ACHN (cell line): ENCODE measurements at places on chromosomes 4 and X.
A peak's percentile ranks its signal among the peaks of the same experiment; 100 is the strongest.

DNA sequence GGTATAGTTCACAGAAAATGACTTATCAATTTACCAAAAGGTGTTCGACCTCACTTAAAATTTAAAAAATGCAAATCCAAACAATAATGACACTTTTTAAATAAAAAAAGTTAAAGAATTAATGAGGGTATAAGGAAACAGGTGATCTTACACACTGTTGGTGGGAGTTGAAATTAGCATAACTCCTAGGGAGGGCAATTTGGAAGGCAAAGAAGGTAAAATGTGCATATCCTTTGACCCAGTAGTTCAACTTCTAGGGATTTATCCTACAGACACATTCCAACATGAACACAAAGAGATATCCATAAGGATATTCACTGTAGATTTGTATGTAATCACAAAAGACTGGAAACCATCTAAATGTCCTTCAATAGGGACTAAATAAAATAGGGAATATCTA lies 143.8 kb upstream of the DGKK start:
- DNase-seq = no peak

- DNase-seq = no peak
Measured at GRCh38 chrX:102580891-102581290, 18.4 kb upstream of the ARMCX5 start.

DNA sequence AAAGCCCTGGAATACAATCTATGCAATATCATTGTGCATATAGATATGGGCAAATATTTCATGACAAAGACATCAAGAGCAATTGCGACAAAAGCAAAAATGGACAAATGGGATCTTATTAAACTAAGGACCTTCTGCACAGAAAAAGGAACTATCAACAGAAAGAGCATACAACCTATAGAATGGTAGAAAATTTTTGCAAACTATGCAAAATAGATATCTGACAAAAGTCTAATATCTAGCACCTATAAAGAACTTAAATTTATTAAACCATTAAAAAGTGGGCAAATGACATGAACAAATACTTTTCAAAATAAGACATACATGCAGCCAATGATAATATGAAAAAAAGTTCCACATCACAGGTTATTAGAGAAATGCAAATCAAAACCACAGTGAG lies 312.9 kb downstream of the GLUD2 start:
- DNase-seq = no peak

DNA sequence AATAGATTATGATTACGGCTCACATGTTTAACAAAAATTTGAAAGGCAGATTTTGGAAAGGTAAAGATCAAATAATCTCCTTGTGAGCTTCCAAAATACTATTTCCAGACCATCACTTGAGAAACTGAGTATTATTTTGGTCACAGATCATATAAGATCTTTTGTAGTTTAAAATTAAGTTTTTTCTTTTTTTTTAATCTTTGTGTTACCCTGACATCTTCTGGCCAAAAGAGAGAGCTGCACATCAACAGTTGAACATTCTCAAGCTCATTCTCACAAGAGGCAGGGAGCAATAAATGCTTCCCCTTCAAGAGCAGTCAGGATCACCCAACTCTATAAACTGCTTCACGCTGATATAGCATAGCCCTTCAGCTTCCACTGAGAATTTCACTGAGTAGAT lies 15.9 kb downstream of the TMEM192 start:
- DNase-seq = peak; percentile 30

DNA sequence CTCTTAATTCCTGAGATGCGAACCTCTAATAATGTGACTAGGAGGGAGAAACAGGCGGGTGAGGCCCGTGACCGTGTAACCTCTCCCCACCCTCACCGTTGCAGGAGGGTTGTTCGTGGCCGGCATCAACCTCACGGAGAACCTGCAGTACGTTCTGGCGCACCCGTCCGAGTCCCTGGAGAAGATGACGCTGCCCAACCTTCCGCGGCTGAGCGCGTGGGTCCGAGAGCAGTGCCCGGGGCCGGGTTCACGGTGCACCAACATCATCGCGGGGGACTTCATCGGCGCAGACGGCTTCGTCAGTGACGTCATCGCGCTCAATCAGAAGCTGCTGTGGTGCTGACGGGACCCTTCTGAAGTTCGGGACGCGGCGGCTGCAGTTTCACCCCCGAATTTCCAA lies 17.8 kb downstream of the PLCXD1 start:
- DNase-seq = no peak

DNA sequence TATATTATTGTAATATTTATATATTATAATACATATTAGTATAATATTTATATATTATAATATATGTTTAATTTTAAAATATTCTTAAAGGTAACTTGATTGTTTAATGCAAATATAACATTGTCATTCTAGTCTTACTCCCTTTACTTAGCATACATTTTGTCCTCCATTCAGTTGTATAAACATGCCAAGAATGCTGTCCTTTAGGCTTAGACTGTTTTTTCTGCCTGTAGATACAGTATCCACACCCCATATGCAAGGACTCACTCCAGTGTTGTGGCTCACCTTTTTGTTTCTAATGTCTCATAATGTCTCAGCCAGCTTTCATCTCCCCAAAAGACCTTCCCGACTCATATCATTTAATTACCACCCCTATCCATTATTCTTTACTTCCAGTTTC lies 2110.0 kb downstream of the PCDH7 start:
- no peak for DNase-seq

GRCh38 chr4:4779054-4779453 lies 80.4 kb upstream of the MSX1 start:
- DNase-seq = no peak

DNA sequence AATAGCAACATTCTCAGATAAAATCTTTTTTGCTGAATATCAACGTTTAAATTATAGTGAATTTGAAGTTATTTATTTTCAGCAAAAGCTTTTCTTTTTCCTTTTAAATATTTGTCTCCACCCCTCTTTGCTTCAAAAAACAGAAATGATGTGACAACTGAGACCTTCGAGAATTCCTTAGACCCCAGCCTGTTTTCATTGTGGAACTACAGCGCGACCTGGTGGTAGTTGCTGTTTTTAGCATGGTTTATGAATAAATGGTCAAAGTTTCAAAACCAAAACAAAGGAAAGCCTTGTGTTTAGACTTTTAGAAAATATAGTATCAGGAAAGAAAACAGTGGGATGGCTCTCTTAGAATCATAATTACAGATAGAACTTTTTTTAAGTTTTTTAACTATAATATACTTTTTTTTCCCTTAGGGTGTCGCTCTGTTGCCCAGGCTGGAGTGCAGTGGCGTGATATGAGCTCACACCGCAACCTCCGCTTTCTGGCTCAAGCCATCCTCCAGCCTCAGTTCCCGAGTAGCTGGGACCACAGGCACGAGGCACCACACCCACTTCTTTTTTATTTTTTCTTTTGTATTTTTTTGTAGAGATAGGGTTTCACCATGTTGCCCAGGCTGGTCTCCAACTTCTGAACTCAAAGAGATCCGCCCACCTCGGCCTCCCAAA lies 26.8 kb upstream of the TMEM184C start:
- DNase-seq = peak; percentile 60

DNA sequence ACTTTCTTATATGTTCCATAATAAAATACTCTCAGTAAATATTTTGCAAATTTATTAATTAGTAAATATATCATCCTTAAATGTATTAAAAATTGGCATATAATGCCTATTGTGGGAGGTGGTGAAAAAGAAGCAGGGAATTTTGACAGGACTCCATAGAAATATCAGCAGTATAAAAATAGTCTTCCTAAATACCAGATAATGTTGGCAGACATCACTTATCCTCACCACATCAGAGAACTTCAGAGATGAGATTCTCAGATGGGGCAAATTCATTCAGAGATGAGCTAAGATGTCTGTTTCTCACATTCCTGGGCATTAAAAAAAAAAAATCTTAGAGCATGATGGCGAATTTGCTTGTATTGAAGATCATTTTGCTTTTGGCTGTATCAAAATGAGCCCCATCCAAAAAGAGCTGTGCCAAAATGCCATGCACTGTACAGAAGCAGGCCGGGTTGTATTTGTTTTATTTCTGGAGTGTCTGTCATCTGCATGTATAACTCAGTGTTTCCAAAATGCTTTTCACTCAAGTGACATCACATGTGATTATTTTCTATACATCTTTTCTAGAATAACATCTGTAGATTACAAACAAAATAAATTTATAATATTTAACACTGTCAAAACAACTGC lies 41.7 kb downstream of the ATP8A1 start:
- no peak for DNase-seq

DNA sequence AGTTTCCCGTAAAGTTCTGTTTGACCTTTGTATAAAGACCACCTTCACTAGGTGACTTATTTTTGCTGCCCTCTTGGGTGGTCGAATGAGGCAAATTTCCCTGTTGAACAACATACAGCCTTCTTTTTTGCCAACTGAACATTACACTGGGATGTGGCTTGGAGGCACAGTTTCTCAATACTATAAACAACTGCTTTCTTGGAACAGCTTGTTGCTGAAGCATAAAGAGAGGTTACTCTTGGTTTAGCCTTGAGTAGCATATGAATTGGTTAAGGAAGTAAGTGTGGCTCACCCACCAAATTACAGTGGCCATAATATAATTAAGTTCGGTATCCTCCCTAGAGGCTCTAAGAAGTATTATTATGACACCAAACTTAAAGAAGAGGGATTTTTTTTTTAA lies 40.0 kb downstream of the HHIP start:
- DNase-seq = no peak

DNA sequence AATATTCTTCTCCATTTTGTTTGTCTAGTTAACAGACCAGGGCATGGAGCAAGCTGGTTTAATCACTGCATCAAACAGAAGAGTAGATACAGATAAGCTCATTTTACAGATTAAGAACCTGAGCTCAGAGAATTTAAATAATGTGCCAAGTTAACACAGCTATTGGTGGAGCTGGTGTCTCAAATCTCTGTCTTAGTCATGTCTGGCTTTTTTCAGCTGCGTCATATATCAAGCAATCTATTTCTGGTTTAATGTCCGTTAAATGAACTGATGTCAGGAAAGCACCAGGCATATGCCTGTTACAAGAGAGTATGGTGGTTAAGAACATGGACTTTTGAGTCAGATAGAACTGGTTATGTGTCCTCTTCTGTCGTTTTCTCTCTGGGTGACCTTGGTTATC lies 79.8 kb upstream of the ADGRA3 start:
- no peak for DNase-seq

- no peak for DNase-seq
Measured at GRCh38 chr4:80413086-80413485, 77.6 kb downstream of the CFAP299 start.

DNA sequence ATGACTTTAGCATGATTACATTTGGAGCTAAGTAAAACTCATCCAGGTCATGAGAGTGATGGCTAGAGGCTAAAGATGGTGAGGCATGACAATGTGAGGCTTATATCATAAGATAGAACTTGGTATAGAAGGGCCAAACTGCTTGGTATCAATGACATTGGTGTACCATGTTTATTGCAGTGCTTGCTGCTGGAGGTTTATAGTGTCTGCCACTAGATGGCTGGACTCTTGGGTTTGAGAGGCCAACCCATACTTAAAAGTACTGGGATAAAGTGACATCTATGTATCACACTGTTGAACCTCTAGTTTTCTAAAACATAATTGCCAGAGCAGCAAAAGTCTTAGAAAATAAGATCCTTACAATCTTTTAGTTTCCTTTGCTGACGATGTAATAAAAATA lies 83.0 kb upstream of the TACR3 start:
- DNase-seq = no peak

DNA sequence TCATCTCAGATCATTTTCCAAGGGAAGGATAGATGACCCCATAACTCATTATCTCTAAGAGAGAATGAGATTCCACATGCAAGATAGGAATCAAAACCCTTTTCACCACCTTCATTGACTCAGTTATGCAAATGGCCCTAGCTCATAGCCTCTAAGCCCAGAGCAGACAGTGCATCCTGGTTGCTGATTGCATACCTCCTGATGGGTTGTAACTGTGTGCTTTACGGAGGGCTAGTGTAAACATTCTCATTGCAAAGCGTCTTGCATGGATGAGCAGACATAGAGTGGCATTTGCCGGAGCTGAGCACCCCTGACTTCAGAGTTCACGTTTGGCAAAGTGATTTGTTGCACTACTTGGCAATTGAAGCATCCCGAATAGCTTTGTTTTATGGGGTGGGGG lies 151.0 kb downstream of the VCX3A start:
- no peak for DNase-seq

DNA sequence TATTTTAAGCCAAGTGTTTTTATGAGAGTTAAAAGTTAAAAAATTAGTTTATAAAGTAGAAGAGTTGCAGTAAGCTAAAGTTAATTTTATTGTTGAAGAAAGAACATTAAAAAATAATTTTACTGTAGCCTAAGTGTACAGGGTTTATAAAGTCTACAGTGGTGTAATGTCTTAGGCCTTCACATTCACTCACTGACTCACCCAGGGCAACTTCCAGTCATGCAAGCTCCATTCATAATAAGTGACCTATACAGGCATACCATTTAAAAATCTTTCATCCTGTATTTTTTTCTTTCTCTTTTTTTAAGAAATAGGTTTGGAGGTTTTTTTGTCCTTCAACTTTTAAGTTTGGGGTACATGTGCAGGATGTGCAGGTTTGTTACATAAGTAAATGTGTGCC lies 87.9 kb upstream of the NR3C2 start:
- peak; percentile 11 for DNase-seq

DNA sequence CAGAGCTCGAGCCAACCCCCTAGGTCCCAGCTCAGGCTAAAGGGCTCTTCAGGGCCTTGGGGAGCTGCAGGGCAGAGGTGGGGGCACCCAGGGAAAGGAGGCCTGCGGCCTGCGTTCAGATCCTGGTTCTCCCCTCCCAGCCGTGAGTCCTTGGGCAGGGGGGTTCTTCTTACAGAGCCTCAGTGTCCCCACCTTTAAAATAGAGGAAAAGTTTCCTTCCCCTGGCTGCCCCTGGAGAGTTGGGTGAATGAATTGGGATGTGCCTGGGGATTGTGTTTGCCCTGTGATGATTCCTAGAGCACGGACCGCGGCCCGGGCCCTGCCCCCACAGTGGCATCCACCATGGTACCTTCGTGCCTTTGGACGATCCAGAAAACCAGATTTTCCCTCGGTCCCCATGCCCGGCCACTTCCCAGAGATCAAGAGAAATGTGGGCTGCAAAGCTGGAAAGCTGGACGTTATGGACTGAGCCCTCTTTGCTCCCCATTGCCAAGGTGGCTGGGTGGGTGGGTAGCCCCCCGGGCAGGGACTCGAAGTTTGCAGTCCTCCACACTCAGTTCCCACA lies 11.4 kb downstream of the HTRA3 start:
- no peak for DNase-seq

- no peak for DNase-seq
Measured at GRCh38 chr4:127975121-127975770, 10.0 kb downstream of the ABHD18 start.

DNA sequence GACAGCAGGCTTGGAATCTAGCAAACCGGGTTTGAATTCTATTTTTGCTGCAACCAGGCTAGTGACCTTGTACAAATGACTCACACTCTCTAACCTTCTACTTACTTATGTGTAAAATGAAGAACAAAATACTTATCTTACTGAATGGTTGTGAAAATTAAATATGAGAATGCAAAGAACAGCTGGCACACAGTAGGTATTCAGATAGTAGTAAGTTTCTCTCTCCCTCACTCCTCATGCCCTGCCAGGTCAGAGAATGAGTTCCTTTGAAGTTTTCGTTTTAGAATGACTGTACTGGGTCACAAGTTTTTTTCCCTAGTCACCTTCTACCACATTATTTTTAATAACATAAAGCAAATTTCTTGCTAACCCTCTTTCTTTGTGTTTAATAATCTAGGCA lies 33.0 kb downstream of the CISD2 start:
- no peak for DNase-seq

GRCh38 chrX:153934148-153934761 lies 582 bp downstream of the NAA10 start:
- no peak for DNase-seq
